ENCODE measurements at places on chromosomes 1 and 21. TPM values are rescaled to one million over a fixed set of nuclear protein-coding genes. Genes with fewer than 3 reads are reported as not detected.

GRCh38 chr1:172360985-172361384 lies 59.5 kb upstream of the C1orf105 start:
- no peak for DNase-seq

The DENND2D gene
- total RNA-seq: 65.2 TPM

- no peak for DNase-seq
Measured at GRCh38 chr1:19489996-19490395, 4.7 kb upstream of the CAPZB start.

DNA sequence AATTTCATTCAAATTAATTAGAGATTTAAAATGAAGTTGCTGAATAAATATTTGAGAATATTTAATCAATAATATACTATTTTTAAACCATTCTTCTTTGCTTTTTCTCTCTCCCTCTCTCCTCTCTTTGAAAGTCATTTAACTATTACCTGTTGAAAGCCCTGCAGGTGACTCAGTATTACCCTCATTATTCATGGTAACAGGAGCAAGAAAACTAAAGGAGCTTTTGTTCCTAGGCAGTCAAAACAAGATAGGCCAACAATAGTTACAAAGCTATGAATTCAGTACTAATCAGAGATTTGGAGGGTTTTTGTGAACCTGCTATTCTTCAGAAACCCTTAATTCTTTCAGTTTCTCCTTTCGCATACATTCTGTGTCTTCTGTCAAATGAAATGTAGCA lies 721.3 kb upstream of the NCAM2 start:
- no peak for DNase-seq

GRCh38 chr1:18724801-18725200 lies 94.2 kb downstream of the PAX7 start:
- DNase-seq: no peak

- no peak for DNase-seq
Measured at GRCh38 chr1:94100785-94101612, 19.9 kb downstream of the ABCA4 start.

The SLC22A15 gene
- 1.2 TPM for total RNA-seq

DNA sequence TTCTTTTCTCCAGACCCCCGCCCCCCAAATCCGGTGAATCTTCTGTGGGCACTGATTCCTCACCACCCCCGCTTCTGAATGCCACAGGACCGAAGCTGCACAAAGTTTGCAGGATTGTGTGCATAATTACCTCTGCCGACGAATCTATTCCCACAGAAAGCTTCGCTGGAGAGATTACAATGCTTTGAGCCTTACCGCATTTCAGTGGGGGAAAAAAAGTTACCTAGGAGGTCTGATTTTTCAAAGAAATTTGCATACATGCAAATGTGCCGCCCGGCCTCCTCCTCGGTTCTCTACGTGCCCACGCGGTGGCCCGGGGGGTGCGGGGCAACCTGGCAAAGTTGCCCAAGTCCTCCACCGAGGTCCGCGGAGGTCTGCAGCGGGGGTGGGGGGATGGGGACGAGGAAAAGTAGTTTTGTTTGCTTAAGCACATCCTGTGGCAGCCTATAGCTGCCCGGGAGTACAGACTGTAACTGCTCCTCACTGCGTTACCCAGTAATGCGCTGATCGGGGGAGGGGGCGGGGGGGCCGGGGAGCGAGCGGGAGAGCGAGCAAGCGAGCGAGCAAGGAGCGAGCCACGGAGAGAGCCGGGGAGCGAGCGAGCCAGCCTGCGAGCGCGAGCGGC lies 563 bp upstream of the NFIA start:
- DNase-seq: peak; percentile 74

The AMY1C gene
- total RNA-seq: not detected

- DNase-seq: peak; percentile 31
Measured at GRCh38 chr1:169003864-169004516, 102.5 kb upstream of the ATP1B1 start.

DNA sequence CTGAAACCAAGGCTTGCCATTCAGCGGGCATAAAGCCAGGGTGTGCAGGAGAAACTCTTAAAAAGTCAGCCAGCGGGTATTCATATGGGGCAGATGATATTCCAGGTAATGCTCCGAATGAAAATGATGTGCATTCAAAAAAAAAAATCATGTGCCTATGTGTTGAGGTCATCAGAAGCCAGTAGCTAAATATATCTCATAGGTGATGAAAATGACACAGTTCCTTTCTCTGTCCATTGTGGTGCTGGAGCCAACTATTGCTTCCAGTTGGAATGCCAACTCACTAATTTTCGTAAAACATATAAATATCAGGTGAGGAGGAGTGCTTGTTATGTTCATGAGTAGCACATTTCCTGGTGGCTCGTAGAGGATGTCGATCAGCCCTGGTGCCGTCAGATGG lies 23.2 kb downstream of the AJAP1 start:
- DNase-seq: no peak

DNA sequence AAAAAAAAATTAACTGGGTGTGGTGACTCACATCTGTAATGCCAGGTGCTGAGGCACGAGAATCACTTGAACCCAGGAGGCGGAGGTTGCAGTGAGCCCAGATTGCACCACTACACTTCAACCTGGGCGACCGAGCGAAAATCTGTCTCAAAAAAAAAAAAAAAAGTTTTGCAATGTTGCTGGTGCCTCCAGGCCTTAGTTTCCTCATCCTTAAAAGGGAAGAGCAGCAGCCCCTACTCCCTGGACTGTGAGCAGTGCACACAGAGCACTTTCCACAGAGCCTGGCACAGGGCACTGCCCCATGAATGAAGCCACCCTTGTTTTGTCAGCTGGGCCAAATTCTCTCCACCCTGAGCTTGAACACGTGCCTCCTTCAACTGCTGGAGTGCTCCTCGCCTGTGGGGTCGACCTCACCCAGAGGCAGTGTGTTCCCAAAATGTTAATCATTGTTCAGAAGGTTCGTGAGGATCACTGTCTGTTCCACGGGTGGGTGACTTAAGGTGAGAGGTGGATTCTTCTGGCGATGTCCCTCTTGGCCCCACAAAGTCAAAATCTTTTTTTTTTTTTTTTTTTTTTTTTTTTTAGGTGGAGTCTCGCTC lies 152.1 kb upstream of the TMEM51 start:
- no peak for DNase-seq

The BCAR3 gene
- 45.2 TPM for total RNA-seq

The WNT4 gene
- 2.7 TPM for total RNA-seq

DNA sequence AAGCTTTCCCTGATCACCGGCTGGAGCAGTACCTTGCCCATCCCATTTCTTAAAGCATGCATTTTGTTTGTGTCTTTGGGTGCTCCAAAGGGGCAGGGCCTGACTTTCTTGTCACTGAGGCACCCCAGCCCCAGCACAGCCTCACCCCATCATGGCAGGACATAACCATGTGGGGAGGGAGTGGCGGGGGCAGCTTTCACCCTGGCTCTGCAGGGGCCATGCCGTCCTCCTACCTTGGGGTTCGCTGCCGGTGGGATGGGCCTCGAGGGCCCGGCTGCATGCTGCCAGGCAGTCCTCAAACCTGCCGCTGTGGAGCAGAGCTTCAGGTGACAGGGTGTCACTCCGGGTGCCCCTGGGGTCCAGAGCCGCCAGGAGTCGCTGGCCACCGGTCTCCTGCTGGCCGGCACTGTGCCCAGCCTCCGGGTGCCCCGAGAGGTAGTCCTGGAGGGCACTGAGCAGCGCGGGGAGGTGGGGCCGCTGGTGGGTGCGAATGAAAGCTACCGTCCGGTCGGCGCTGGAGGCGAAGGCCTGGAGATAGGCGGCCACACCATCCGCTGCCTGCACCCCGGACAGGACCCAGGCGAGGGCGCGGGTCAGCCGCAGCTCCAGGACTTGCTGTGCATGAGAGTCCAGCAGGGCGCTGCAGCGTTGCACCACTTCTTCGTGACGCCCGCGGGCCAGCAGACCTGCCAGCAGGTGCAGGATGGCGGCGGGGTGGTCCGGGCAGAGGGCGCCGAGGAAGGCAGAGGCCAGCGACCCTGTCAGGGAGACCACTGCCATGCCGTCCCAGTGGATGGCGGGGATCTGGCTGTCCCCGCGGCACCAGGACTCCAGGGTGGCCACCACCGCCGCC lies 1.5 kb downstream of the TTC34 start:
- DNase-seq: no peak

DNA sequence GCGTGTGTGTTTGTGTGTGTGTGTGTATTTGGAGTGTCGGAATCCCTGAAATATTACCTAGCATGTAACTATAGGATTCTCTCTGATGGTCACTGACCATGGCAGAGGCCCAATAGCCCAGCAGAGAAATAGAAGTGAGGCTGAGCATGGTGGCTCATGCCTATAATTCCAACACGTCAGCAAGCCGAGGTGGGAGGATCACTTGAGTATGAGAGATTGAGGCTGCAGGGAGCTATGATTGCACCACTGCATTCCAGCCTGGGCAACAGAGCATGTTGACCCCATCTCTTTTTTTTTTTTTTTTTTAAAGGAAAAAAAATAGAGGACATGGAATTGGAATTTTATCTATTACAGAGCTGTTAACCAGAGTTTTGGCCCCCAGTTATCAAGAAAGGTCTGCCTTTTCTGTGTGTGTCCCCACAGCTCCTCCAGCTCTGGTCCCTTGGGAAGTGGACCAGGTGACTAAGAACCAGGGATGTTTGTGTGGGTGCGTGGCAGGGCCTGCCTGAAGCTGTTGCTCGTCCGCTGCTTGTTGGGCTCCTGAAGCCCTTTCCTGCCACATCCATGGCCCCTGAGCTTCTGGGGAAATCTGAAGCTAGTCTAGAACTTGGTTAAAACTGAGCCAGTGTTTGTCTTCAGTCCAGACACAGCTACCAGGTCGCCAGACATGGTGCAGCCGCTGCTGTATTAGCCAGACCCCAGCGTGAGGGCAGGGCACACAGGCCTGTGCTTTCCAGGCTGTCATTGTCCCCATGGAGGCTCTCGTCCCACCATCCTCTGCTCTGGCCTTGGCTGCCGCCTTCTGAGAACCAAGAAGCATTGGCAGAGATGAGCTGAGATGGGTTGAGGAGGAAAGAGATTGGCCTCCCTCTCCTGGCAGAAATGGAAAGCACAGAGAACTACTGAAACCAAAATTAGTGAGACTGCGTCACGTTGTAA lies 25.5 kb downstream of the CAPN9 start:
- DNase-seq: peak; percentile 41

The LORICRIN gene
- total RNA-seq: not detected

DNA sequence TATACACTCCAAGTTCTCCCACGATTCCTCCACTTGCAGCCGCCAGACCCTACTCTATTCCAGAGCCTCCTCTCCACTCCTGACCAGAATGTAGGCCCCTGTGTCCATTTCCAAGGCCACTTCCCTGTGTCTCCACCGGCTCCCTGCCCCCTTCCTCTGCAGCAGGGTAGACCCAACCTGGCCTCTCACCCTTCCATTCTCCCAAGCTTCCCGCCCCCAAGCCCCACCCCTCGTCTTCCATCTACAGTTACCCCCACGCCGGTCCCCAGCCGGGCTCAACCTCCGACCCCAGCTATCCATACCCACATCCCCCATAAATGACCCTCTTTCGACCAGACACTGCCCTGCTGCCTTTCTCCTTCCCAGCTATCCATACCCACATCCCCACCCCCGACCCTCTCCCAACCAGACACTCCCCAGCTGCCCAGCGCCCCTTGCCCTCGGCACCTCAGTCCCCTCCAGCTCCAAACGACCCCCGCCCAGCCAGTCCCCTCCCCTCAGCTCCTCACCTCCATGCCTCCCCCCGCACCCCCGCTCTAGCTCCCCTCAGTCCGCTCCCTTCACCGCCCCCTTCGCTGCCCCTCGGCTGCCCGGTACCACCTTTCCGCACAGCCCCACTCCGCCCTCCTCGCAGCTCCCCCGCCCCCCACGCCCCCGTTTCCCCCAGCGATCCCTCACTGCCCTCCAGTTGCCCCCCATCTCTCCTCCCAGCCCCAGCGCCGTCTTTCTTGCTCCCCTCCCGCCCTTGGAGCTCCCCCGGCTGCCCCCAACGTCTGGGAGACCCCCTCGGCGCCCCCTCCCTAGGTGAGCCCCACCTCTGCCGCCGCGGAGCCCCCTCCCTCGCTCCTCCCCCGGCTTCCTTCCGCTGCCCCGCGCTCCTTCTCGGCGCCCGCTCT lies 670 bp downstream of the RAB3B start:
- DNase-seq: no peak

GRCh38 chr1:185795181-185795580 lies 61.0 kb downstream of the HMCN1 start:
- no peak for DNase-seq

DNA sequence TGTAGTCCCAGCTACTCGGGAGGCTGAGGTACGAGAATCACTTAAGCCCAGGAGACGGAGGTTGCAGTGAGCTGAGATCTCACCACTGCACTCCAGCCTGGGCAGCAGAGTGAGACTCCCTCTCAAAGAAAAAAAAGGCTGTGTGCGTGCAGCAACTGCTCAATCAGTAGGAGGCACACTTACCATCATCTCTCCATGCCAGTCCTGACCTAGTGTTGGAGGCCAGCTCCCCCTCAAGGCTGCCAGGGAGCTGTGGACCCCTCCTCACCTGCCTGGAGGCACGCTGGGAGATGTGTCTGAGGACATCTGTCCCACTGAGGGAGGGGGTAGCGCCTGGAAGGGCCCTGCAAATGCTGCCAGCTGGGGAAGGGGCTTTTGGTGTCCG lies 11.9 kb downstream of the RPS6KA1 start:
- no peak for DNase-seq

The MPZ gene
- total RNA-seq: 3.1 TPM

The CNN3 gene
- total RNA-seq: 117 TPM

DNA sequence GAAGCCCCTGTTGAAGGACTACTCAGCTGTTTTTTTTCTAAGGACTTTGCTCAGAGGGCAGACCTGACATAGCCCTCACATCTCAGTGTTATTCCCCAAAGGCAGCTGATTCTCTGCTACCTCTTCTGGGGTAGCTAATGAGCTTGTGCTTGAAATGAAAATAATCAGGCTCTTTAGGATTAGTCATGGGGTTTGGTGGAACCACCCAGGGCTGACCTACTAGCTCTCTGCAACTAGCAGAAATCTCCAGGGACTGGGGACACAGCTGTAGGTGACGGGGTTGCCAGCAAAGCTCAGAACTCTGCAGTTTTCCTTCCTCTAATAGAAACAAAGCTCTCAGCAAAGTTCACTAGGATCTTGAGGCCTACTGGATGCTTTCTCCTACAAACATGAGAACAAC lies 106.4 kb upstream of the BCL9 start:
- no peak for DNase-seq

DNA sequence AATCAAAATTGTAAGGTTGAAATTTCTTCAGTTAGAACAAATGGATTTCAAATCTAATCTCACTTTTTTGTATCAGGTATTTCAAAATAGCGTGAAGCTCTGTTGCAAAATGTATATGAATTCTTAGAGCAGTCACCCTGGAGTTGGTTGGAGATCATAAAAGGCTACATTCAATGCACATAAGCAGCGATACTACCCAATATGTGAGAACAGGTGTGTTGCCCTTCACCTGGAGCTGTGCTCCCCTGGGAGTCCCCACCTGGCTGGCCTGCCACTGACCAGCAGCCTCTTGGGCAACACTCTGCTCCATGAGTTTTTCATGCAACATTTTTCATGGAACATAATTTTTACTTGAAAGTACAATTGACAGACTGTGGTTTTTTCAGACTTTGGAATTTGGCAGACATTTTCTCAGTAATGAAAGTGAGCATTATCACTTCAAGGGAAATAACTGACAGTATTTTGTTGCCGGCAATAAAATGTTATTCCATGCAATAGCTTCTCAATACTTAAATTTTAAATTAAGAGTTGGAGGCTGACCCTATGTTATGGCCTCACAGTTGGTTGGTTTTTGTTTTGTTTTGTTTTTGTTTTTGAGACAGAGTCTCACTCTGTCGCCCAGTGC lies 95.1 kb downstream of the ST3GAL3 start:
- no peak for DNase-seq

All from colonic mucosa (tissue), 4 donors.